RWPE2 (cell line): ENCODE measurements at places on chromosomes 5 and 9.

- DNase-seq, result no peak
These were observed 413.2 kb upstream of the ACTBL2 start for GRCh38 chr5:57895766-57896165.

DNA sequence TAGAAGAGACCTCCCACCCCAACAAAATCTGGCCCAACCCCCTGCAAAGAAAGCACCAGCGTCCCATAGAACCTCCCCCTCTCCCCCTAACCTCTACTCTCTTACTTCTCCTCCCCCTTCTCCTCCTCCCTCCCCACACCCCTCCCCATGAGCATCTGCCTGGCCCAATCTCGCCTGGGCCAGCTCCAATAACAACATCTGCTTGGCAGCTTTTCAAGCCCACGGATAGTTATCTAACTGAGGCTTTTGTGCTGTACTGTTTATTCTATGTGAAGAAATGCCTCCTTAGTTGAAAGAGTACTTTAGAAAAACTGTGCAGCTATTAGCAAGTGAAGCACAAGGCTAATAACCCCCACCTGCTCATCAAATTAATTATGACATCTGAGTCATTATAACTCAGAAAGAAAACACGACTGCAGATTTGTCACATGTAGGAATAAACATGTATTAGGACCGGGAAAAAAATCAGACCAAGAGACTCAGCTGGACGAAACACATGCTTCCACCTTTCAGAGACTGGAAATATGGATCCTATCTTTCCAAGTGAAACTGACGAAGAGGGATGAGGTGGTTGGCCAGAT lies 42.8 kb downstream of the NFIB start:
- DNase-seq, result no peak

GRCh38 chr5:176384366-176384930 lies 4.0 kb downstream of the NOP16 start:
- DNase-seq, result no peak

DNA sequence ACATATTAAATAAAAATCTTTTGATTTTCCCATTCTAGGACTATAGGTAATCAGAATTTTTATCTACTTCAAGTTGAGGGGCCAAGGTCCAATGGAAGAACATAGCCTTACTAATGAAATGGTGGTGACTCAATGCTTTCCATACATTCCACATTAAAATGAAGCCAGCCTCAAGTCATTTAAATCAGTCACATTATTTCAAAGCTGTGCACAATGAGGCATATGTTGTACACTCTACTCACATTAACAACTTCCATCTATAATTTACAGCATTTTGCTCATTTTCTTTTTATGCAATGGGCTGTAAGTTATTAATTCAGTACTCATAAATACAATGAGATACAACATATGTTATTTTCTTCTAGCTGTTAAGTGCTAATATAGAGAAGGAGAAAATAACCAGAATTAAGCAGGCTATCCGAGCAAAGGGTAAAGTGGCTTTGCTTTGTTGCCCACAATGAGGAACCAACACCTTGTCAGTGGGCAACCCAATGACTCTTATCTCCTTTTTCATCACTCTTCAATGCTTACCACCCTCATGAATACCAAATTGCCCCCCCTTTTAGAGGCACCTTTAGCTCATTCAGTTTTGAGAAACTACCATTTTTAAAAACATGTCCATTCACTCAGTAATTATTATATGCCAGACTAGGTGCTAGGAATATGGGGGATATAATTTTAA lies 52.4 kb downstream of the TTLL11 start:
- no peak for DNase-seq

- peak; percentile 93 for DNase-seq
These were observed 74.7 kb downstream of the KIF24 start for GRCh38 chr9:34254141-34254913.

DNA sequence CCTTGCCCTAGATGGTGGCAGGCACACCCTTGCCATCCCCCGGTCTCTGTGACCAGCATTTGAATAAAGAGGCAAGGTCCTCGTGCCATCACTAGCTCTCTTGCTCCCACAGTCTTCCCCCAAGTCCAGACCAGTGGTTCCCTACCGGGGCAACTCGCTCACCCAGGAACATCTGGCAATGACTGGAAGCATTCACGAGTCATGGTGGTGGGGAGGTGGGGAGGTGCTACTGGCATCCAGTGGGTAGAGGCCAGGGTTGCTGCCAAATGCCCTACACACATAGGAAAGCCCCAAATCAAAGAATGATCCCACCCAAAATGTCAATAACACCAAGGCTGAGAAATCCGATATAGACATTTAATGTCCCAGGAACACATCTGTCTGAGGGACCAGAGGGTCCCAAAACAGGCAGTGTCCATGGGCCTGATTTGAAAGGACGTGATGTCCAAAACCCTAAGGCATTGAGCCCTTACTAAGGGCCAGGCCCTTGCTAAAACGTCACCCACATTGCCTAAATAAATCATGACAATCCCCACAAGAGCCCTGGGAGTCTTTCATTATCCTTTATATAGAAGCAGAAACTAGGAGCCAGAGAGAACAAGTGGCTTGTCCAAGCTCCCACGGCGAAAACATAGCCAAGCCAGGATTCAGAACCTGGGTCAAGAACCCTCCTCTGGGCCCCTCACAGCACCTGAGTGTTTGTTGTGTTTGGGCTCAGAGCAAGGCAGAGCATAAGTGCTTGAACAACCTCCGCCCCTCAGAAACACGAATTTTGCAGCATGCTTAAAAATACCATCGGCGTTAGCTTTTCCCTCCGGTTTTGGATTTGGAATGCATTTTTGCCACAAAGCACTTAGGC lies 119.3 kb upstream of the WWC1 start:
- DNase-seq, result no peak

- DNase-seq, result no peak
These were observed 206.6 kb downstream of the ICE1 start for GRCh38 chr5:5628866-5629606.
